ENCODE measurements at places on chromosomes 12 and 14.

DNA sequence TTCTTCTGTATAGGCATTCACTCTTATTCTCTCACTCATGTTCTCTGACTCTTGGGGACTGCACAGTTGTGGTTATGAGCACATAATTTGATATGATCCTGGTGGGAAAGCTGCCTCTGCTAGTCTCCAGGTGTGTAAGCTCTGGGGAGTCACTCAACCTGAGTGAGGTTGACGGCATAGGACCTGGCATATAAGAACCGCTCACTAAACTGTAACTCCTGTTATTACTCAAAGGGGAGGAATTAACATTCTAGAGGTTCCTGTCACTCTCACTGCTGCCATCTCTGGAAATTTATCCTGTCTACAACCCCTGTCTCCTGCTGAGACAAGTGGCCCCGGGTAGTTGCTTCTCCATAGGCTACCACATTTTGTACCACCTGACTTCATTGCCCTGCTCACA is 14.0 kb downstream of the SRSF5 start:
- DNase-seq, result peak; percentile 2

- no peak for DNase-seq
These were observed 25.6 kb downstream of the PTPRQ start for GRCh38 chr12:80469681-80470080.

DNA sequence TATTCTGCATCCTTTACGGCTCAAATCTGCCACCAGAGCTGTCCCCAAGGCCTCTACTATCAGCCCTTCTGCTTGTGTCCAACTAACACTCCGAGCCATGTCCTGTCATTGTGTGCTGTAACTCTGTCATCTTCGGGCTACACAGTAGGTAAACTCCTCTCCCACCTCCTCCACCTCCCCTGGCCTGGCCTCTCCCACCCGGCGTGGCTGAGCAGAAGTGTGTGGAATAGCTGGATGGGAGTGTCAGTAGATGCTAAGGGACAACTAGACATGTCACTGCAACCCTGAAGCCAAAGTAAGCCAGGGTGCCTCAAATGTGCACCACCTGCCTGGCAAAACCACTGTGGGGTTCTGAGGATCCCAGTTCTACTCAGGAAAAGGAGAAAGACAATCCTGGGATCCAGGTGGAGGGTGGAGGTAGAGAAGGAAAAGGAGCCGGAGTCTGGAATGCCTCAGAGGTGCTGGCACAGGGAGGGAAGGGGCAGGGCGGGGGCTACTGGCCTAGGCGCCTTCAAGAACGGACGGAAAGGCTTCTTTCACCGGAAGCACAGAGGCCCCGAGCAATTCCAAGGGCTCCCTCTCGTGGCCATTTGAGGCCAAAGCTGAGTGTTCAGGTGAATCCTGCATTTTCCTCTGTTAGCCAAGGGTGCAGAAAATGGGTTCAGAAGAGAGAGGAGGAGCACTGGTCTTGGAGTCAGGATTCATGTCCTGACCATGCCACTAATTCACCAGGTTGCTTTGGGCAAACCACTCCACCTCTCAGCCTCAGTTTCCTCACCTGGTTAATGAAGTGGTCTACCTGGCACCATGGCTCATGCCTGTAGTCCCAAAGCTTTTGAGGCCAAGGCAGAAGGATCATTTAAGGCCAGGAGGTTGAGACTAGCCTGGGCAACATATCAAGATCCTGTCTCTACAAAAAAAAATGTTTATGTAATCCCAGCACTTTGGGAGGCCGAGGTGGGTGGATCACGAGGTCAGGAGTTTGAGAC is 20.5 kb upstream of the FAM181A start:
- peak; percentile 24 for DNase-seq

- peak; percentile 62 for DNase-seq
These were observed 382.5 kb upstream of the ATP2B1 start for GRCh38 chr12:90090929-90091651.

DNA sequence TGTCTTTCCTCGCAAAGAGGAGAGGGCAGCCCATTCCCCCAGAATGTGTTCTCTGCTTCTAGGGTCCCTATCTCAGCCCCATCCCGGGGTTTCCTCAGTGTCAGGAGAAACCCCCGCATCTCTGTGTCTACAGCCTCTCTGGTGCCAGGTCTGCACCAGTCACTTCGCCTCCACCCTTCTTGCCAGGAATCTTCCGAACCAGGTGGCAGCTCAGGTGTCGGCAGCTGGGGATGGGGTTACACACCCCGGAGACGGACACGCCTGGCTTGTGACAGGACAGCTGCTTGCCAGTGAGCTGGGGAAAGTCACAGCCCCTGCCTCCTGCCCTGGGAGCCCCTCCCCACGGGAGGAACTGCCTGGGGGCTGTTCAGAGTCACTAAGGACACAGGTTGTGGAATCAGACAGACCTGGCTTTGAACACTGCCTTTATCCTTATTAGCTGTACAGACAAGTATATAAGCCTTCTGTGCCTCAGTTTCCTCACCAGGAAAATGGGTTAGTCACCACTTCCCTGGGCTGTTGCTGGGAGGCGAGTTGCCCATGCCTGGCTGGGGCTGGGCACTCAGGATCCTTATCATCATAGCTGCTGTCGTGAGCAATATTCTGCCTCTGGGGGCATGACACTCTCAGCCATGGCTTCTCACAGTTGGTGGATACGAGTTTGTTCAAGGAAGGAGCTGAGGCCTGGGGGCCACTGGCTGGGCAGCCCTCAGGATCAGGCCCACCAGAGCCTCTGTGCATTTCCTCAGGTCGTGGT is 10.8 kb downstream of the HIP1R start:
- no peak for DNase-seq

- DNase-seq, result peak; percentile 51
These were observed 126.1 kb upstream of the ARHGAP5 start for GRCh38 chr14:31950764-31951637.

DNA sequence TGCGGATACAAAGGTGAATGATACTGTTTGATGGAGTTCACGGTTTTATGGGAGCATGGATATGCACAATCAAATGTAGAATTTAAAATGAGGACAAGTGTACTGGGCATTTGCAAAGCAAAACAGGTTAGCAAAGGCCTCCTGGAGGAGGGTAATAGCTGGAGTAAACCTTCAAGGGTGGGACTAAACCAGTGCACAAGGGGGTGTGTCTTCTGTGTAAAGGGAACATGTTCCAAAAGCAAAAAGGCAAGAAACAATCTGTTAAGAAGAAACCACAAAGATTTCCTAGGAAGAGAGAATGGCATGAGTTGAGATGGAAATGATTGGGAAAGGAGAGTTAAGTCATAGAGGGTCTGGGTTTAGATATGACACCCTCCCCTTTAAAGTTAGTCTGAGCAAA is 109.2 kb upstream of the SLCO1C1 start:
- DNase-seq, result no peak

GRCh38 chr14:35470755-35471154 is 63.2 kb upstream of the INSM2 start:
- DNase-seq, result no peak

DNA sequence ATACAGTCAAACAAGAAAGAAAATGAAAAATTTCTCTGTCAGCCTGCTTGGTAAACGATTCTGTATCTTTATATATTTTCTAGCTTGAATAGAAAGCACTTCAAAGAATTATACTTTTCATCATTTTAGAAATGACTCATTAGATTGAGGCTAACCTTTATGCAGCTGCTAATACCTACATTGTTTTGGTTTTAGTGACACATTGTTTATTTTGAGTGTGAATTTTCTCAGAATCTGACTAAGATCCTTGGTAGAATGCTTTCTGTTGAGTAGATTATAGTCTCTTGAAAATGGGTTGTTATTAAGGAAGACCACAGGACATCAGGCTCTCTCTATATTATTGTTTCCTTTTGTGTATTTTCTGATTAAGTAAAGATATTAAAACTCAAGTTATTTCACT is at the start of gene PMCH:
PMCH (minus strand) TSS at position 45 of the 400 bp plus-strand sequence. CDS start 63 bp downstream, outside the sequence.
- DNase-seq, result no peak

DNA sequence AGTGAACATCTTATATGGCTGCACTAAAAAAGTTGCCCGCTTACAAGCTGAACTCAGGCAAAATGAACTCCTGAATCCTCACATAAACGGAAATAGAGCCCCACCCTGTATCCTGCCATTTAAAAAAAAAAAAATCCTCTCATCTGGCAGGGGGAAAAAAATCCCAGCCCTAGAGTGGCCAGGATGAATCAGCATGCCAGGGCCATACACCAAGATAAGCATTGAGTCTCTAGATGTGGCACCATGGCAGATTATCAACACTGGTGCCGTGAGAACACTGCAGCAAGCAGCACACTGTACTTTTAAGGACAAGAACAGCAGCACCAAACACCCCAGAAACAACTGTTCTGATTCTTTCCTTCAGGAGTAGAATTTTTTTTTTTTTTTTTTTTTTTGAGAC is 65.5 kb downstream of the RASSF3 start:
- DNase-seq, result no peak

GRCh38 chr12:109291521-109292341 is 17.4 kb downstream of the FOXN4 start:
- DNase-seq, result peak; percentile 33

GRCh38 chr12:91001306-91001705 is 3.5 kb downstream of the EPYC start:
- DNase-seq, result no peak

DNA sequence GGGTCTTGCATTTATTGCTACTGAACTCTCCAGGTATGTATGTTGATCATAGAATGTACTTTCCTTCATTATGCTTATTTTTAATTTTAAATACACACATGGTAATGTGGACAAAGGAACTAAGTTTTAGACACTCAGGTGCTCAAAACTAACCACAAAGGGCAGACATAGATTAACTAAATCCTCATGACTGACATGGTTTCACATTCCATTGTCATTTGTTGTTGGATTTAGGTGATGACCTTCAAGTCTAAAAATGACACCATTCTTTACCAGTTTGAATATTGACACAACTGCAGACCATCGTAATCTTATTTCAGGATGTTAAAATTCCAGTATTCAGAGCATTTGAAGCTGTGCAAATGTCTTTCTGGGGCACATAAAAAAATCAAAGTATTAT is 128.4 kb downstream of the BBS10 start:
- no peak for DNase-seq

DNA sequence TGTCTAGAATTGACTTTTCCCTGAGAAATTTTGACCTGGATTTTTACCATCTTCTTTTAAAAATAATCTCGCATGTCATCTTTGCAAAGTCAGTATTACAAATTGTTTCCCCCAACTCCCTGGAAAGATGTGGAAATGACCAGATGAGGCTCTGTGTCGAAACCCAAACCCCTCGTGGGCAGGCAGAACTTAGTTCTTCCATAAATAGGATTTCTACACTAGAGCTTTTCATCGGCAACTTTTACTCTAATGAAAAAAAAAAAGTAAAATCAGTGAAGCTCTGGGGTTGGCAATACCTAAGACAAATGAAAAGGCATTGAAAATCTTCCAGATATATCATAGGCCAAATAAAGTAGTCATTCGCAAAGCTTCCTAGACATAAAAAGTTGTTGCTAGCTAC is 17.0 kb downstream of the SSPN start:
- no peak for DNase-seq

DNA sequence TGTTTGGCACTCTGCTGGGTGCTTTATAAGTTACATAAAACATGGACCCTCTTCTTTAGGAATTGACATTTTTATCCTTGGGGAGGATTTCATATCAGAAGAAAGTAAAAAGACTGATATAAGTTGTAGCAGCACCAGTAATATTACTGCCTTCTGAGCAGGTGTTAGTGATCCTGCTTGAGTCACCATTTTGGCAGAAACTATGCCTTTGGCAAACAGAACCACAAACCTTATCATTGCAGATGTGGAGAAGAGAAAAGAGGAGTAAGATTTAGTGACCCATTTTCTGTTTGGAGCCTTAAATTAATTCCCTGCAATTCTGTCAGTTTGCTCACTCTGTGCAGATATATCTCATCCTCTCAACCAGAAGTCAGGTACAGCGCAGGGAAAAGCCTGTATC is 23.0 kb downstream of the ZNF410 start:
- no peak for DNase-seq

DNA sequence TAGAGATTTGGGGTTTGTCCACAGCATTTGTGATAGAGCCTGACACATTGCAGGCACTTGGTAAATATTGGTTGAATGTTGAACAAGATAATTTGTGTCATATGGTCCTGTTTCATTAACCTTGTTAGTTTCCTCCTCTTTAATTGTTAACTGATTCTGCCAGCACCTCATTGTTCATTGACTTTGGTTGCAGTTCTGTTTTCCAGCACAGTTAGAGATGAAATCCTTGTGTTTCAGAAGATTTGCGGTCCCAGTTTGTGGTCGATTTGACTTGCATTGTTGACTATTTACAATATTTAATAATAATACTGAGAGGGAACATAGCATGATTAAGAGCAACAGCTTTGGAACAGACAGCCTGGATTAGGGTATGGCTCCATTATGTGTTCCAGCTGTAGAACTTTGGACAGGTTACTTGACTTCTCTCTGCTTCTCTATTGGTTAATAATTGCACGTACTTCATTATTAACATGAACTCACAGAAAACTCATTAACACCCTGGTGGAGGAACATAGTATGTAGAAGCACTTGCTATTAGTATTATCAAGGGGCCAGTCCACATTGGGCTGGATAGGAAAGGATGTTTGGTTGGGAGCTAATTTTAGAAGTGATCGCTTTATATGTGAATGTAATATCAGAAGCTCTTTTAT is 8.7 kb downstream of the DRAM1 start:
- no peak for DNase-seq

DNA sequence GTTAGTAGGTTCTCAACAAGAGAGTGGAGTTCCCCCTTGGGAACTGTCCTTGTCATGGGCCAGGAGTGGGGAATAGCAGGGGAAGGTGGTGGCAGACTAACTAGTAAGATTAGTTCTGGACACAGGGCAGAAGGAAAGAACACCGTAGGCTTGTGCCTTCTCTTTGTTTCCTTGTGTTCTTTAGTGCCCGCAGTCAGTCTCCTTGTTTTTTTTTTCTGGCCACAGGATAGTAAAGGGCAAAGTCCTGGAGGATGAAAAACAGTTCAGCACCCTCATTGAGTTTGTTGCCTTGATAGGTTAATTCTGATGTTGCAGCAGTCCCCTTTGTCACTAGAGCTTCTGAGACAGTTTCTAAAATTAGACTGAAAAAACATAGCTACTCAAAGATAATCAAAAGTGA is 8.4 kb downstream of the PEX5 start:
- DNase-seq, result no peak

DNA sequence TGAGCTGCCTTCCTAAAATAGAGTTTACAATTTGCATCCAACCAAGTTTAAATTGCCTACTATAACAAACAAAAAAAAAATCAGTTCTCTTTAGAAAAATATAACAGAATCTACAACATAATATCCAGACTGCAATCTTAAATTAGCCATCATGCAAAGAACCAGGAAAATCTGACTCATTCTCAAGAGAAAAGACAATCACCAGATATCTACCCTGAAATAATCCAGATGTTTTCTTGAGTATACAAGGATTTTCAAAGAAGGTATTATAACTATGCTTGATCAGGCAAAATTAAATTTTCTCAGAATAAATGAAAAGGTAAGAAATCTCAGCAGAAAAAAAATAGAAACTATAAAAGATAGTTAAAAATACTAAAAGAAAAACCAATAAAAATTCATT is 115.6 kb downstream of the CCER1 start:
- no peak for DNase-seq

GRCh38 chr14:37985826-37986470 is 221.8 kb upstream of the SSTR1 start:
- no peak for DNase-seq

- DNase-seq, result no peak
These were observed 11.2 kb downstream of the MOK start for GRCh38 chr14:102293781-102294180.

- DNase-seq, result no peak
These were observed 385 bp downstream of the CAPRIN2 start for GRCh38 chr12:30754383-30754749.

GRCh38 chr12:49388682-49389386 is 21.6 kb downstream of the SPATS2 start:
- DNase-seq, result no peak

- DNase-seq, result no peak
These were observed 123.4 kb downstream of the ADCK1 start for GRCh38 chr14:77923131-77923936.

Measured in lower leg skin (tissue), 4 donors.